Left cardiac atrium (tissue), 4 donors: ENCODE measurements at places on chromosomes 5 and 9.

GRCh38 chr9:94622087-94622800, 17.1 kb downstream of the FBP1 start:
- DNase-seq, result no peak

GRCh38 chr5:72485430-72485974, 21.7 kb downstream of the ZNF366 start:
- DNase-seq, result no peak

DNA sequence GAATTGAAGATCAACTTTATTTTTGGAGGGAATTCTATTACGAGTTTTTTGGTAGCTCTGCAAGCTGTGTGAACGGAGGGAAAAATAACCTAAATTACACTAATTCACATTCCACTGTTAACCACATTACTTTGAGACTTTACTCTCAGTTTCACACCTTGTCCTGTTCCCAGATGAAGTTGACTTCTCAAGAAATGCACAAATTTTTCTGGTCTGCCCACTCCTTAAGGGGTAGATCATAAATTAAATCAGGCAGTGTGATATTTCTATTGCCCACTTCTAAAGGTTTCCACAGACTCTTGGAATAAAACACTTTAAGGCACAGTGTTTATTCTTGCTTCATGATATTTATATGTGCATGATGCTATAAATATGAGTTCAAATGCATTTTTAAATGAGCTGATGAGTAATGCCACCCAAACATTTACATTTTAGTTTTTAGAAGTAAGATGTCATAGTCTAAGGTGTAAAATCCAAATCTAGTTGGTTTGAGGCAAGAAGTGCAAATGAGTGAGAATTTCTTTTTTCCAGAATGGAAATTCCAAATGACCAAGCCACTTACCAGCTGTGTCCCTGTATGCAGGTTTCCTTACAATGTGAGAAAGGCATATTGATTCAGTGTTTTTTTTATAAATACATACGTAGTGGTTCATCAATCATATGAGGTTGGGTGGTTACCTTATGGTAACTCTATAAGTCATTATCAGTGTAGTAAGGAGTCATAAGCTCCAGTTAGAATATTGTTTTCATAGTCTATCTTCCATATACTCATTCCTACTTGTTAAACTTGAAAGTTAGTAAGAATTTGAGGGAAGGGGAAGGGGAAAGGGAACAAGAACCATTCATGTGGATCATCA, 437.7 kb upstream of the MEF2C start:
- no peak for DNase-seq

GRCh38 chr9:135678236-135679017, 15.3 kb downstream of the LCN9 start:
- no peak for DNase-seq

DNA sequence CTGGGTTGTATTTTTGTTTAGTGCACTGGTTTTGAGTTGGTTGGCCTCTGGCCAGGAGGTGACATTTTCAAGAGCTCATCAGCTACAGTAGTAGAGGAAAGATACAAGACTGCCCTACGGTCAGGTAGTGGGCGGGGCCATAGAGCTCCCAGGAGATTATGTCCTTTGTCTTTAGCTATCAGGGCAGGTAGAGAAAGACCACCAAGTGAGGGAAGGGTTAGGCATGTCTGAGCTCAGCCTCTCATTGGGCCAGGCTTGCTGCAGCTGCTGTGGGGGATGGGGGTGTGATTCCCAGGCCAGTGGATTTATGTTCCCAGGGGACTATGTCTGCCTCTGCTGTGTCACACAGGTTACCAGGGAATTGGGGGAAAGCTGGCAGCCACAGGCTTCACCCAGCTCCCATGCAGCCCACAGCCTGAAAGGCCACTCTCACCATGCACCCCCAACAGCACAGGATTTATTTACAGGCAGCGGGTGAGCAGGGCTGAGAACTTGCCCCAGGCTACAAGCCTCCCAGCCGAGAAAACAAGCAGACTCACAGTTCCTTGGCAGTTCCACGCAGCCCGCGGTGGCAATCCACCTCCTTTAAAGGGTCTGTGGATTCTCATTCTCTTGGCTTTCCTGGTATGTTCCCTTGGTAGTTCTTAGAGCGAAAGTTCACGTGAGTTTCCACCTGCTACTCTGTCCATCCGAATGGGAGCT, 37.5 kb upstream of the BOD1 start:
- DNase-seq, result no peak

- no peak for DNase-seq
Measured at GRCh38 chr9:3509926-3510325, 15.9 kb downstream of the RFX3 start.

- DNase-seq, result no peak
Measured at GRCh38 chr5:35345222-35345621, 114.9 kb upstream of the PRLR start.

- no peak for DNase-seq
Measured at GRCh38 chr5:131916481-131916880, 29.0 kb downstream of the MEIKIN start.

GRCh38 chr5:93174930-93175329, 406.1 kb downstream of the NR2F1-AS1 start:
- DNase-seq, result no peak

DNA sequence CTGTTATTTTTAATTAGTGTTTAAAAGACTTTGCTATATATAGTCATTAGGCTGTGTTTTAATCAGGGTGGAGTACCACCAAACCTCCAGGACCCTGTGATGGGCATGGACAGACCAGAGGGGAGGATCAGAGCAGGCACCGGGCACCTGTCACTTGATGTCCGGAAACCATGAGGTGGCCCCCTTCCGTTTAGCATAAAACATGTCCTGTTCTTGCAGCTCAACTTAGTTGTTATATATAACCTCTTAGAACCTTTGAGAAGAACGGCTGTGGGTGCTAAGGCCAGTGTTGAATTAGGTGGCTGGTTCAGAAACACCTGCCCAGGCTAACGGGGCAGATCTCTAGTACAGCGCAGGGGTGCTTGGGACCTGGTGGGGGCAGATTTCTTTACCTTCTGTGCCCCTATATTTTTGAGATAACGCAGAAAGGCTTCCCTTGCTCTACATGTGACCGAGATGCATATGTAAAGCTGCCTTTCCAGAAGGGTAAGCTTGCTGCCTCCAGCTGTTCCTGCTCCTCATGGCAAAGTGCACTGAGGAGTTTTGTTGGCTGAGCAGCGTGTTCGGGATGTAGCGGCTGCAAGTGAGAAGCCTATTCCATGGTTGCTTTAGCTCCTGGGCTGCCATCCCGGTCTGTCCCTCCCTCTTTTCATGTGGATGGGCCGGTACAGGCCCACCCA, 255.5 kb downstream of the FANCC start:
- DNase-seq, result no peak

DNA sequence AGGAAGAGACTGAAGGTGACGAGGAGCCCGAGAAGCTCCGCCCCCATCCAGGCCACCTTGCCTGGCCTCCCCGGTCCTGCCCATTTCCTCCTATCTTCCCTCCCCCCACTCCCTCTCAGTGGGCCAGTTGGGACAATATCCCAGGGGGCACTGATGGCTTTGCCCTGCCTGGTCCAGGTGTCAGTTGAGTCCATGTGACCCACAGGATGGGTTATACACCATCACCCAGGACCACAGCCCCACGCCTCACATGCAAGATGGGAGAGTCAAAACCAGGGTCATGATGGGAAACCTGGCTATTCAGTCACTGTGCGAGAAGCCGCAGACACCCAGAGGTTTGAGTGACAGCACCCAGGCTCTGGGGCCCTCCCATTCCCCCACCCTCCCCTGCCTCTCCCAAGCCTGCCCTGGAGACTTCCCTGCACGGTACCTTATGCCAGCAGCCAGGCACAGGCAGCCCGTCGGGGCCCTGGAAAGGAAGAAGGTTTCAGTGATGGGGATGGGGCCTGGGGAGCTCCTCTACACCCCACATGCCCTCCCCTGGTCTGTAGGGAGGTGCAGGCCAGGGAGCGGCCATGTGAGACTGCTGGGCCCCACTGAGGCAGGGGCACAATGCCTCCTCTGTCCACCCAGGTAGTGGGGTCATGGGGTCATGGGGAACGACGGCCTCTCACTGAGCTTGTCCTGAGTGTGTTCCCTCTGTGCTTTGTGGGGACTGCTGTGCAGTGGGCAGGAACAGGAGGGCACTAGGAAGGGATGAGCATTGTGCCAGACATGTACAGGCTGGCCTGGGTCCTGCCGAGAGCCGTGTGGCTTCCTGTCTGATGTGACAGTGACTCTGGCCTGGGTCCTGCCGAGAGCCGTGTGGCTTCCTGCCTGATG, 6.3 kb upstream of the PHYKPL start:
- DNase-seq, result no peak

DNA sequence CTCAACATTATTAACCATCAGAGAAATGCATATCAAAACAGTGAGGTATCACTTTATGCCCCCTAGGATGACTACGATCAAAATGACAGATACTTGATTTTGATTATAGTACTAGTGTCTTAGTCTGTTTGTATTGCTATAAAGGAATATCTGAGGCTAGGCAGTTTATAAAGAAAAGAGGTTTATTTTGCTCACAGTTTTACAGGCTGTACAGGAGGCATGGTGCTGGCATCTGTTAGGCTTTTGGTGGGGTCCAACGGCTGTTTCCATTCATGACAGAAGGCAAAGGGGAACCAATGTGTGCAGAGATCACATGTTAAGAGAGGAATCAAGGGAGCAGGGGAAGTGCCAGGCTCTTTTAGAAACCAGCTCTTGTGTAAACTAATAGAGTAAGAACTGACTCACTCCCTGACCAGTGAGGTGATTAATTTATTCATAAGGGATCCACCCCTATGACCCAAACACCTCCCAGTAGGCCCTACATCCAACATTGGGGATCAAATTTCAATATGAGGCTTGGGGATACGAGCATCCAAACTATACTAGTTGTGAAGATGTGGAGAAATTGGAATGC, 16.0 kb upstream of the AFF4 start:
- no peak for DNase-seq

- no peak for DNase-seq
Measured at GRCh38 chr5:122439645-122440044, 127.6 kb downstream of the SNCAIP start.

DNA sequence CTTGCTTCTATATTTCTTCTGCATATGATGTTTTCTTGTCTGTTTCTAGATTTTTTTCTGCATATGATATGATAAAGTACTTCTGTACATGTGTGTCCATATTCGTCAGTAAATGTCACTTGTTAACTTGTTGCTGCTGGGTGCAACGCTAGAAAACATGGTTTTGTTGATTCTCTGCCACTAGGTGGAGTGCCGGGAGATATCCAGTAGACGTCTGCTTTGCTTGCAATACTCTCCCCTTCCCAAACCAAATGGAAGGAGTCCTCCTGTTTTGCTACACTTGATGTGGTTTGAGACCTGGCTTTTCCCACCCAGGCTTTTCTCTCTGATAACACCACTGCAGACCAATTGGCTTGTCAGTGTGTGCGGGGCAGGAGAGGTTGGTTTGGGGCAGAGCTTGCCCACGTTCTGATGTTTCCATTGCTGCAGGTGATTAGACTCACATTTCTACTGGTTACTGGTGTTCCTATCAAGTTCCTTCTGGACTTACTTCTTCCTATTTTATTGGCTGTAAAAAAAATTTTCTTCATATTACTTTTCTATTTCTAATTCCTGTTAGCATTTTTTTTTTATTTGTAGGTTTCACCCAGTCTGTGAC, 900.0 kb upstream of the CDH10 start:
- DNase-seq, result no peak

DNA sequence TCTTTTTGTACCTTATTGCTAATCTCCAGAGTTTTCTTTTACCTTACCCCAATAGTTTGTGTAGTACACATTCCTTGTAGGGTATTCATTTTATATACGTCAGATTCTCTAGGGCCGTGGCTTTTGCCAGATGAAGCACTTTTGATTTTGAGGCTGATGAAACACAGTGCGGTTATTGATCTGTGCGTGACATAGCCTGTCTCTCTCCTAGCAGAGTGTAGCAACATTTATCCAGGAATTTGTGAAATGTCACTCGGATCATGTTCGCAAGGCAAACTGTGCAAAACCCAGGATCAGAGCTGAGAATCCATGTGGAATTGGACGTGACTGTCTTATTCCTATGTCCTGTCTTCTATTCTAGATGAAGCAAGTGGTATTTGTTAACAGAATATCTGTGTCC, 142.0 kb upstream of the SH3GL2 start:
- no peak for DNase-seq

DNA sequence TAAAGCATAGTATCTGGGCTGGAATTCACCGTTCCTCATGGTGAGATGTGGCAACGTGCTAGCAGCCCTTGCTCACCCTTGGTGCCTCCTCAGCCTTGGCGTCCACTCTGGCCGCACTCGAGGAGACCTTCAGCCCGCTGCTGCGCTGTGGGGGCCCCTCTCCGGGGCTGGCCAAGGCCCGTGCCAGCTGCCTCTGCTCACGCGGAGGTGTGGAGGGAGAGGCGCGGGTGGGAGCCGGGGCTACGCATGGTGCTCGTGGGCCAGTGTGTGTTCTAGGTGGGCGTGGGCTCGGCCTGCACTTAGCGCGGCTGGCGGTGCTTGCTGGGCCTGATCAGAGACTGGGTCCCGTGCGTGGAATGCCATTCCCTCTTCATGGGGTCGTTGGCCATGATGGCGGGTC, 424.2 kb downstream of the KCTD16 start:
- no peak for DNase-seq

- DNase-seq, result no peak
Measured at GRCh38 chr9:72855890-72856523, 96.8 kb downstream of the ALDH1A1 start.

GRCh38 chr5:88687373-88687911, 195.5 kb downstream of the MEF2C start:
- DNase-seq, result no peak

- DNase-seq, result no peak
Measured at GRCh38 chr5:74938250-74938933, 72.2 kb upstream of the FAM169A start.

DNA sequence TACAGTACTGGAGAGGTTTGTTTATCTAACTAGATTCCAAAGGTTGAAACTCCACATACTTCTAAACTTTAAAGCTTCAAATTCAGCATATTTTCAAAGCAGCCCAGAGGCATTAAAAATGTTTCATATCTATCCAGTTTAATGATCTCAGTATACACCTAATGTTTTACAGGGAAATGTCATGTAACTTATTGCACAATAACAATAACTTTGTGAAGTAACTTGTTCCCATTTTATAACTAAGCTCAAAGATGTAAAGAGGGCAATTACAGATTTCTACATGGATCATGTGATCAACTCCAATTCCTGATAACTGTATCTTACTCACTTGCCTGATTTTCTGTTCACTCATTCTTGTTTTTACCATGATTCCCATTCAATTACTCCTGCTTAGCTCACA, 610.0 kb downstream of the TAF11L14 start:
- no peak for DNase-seq

DNA sequence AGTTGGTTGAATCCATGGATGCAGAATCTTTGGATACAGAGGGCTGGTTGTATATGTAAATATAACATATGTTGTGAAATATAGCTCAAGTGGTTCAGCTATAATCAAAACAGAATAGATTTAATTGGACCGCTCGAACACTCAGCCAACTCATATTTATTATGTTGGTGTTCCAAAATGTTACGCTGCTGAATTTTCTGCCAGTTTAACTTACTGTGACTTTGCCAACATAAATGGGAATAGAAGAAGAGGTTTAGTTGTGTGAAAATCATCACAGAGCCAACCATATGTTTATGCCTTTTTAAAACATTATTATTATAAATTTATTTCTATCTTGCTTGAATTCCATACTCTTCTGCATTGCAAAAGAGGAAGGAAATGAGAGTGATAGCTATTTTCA, 178.2 kb upstream of the FBXL7 start:
- DNase-seq, result no peak
